ENCODE measurements at places on chromosomes 16 and 17.

GRCh38 chr16:15545544-15545943, 97.4 kb downstream of the MARF1 start:
- no peak for DNase-seq

GRCh38 chr16:58020628-58021521, 4.7 kb upstream of the MMP15 start:
- peak; percentile 73 for DNase-seq

- no peak for DNase-seq
These were observed 301.3 kb downstream of the SOX9 start for GRCh38 chr17:72422204-72422504.

DNA sequence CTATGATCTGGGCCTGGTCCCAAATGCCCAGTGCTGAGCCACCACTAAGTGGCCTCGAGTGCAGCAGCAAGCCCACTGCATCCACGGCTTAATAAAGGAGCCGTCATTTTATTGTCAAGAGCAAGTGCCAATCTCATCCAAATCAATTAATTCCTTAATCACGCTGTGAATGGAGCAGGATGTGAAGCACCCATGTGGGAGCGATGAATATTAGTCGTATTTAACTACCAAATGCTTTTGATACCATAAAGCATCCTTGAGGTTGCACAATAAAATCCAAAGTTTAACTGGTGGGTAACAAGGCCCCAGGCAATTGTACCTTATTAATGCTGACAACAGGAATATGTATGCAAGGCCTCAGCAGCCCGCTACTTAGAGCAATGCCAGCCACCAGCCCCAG, 226.0 kb upstream of the C16orf82 start:
- no peak for DNase-seq

DNA sequence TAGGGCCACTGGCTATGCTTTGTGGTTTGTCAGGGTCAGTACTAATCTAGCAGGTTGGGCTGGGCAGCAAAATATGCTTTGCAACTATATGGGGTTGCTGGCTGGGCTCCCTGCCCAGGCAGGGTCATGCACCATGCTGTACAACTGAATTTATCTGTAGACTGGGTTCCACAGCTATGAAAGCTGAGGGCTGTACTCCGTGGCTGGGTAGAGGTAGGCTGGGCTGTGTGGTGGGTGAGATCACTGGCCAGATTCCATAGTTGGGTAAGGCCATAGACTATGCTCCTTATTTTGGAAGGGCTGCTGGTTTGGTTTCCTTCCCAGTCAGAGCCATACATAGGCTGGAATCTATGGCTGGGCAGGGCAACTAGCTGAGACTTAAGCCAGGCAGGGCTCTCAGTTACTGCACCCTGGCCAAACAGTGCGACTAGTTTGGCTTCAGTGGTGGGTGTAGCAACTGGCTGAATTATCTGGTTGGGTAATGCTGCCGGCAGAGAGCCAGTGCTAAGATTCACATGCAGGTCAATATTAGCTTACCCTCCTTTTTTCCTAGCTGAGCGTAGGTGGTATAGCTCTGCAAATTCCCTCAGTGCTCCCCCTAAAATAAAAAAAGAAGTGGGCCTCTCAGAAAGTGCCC, 769.1 kb upstream of the CDH8 start:
- no peak for DNase-seq

- no peak for DNase-seq
These were observed 1796.4 kb downstream of the TP53TG3F start for GRCh38 chr16:35255816-35256215.

GRCh38 chr17:17416400-17417360, 60.1 kb upstream of the MED9 start:
- no peak for DNase-seq

- DNase-seq = no peak
These were observed 1.9 kb upstream of the TBC1D10B start for GRCh38 chr16:30372038-30372712.

DNA sequence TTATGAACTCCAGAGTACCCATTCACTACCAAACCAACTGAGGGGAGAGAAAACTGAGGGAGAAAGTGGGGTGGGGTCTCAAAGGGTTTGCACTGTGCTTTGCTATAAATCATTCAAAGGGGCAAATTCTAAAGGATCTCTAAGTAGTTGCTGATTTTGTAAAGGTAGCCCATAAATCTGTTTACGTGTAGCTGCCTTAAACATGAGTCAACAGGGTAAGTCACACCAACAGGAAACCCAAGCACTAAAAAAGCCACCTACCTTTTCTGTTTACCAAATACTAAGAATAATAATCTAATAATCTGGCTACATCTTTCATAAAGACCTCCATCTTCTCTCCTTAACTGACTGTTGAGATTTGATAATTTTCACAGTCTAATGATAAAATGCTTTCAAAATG, 8.4 kb upstream of the HSBP1 start:
- no peak for DNase-seq

DNA sequence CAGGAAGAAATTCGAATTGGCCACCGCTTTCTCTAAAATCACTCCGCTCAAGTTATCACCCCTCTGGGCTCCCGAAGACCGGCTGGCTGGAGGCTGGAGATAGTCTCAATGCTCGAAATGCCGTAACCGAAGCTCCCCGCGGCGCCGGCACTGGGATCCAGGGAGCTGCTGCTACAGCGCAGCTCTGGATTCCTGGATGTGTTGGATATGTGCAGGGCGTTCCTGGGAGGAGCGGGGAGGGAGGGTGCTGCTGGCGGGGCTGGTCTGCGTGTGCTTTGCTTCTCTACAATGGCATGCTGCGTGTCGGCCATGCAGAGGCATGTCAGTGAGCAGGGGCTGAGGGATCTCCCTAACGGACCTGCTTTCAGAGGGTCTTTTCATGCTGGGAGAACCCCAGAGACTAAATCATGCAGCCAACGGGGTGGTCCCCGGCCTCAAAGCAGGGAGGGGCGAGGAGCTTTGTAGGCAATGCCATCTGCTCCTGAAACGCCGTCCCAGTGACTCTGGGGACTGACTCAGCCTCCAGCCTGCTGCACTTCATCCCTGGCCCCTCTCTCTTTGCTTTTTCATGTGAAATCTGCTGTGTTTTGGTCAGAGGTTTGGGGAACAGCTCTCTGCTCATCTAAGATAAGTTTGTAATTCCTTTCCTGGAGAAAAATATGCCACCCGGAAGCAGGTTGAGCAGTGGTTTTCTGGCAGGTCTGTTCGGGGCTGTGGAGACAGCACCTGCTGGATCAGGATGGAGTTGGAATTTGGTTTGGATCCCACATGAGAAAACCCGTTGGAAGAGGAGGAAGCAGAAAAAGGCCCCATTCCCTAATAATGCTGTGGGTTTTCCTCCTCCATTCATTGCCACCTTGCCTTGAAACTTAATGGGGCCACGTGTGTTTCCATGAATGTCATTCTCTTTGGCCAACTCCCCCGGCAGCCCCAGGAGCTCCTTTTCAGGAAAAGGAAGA, 311.4 kb downstream of the SEC14L1 start:
- no peak for DNase-seq

DNA sequence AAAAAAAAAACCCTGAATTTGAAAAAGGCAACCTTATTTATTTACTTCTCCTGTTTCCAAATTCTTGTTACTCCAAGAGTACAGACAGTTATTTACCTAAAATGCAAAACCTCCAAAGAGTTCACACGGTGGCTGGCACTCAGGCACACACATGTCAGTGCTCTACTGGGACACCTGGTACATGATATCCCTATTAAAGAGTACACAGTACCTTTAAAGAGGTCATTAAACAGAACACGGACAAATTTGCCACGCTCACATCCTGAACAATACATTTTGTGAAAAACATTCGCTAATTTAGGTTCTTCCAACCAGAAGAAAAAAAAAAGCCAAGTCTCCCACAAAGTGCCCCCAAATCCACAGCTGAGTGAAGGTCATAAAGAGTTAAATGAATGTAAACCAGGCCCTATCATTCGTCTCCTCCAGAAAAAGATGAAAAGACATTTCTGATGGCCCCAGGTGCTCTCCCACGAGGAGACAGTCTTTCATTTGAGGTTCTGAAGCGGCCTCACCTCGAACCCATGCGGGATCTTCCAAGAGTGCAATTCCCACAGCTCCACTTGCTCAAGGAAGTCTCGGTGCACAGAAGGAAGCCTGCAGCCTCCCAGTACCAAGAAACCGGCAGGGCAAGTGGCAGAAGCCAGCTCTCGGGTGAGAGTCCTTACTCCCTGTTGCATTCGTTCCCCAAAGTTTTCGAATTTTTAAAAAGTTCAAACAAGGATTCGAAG, 993 bp downstream of the ERN1 start:
- DNase-seq = no peak

DNA sequence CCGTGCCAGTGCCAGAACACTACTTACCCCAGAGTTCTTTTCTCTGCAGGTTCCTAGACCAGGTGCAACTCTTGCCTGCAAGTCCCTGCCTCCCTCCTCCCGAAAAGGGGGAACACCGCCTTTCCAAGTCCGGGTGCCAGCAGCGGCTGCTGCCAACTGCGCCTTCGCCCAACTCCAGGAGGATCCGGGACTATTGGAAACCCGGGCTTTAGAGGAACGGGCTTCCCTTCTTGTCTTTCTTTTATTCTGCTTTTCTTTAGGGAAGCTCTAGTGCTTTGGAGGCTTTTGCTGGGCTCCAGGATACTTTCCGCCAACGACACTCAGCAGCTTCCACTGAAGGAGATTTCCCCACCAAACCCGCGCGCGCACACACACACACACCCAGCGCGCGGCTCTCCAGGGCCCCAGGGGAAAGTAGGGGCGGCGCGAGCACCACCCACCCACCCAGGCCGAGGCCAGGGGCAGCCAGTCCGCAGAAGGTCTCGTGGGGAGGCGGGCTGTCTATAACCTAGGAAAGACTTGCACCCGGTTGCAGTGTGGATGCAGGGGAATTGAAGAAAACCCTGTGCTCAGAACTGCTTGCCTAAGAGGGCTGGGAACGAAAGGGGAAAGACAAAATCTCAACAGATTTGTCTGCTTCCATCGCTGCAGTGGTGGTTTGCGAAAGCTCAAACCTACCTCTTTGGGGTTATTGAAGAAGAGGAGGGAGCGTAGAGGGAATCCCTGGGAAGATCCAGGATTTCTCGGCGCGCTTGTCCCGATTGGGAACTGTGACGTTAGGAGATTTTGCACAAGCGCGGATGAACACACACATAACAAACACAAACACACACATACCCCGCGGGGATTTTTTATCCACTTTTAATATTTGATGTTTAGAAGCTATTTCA, 977 bp upstream of the CA10 start:
- no peak for DNase-seq

DNA sequence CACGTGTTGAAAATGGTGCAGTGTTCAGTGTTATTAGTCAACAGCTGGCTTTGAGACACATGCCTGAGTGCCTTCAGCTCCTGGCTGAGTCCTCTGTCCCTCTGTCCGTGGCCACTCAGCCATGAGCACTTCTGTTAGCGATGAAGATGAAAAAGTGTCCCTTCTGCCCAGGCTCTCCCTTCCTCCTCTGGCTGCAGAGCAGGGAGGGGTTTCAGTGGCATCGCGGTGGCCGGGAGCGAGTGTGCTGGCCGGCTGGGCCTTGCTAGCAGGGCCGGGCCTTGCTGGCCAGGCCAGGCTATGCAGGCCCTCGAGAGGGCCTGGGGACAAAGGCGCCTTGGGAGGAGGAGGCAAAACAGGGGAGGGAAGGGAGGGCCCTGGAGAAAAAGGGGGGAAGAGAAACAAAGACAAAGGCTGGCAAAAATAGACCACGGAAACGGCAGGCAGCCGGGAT, 47.7 kb downstream of the CMIP start:
- no peak for DNase-seq

- DNase-seq = peak; percentile 84
These were observed 63.1 kb downstream of the MYO18A start for GRCh38 chr17:29116804-29117753.

- DNase-seq = no peak
These were observed 21.1 kb downstream of the KCTD19 start for GRCh38 chr16:67305216-67306071.

GRCh38 chr16:84918006-84918909, 93.1 kb downstream of the ZDHHC7 start:
- no peak for DNase-seq

- DNase-seq = no peak
These were observed 96.9 kb downstream of the RAB11FIP4 start for GRCh38 chr17:31488264-31488981.

- DNase-seq = no peak
These were observed 10.7 kb downstream of the SPNS2 start for GRCh38 chr17:4509401-4509800.

- DNase-seq = no peak
These were observed 3.2 kb downstream of the MED31 start for GRCh38 chr17:6648181-6648580.

GRCh38 chr17:60390186-60390585, 1.7 kb downstream of the USP32 start:
- no peak for DNase-seq

- no peak for DNase-seq
These were observed 28.4 kb downstream of the PLXDC1 start for GRCh38 chr17:39122991-39123390.

DNA sequence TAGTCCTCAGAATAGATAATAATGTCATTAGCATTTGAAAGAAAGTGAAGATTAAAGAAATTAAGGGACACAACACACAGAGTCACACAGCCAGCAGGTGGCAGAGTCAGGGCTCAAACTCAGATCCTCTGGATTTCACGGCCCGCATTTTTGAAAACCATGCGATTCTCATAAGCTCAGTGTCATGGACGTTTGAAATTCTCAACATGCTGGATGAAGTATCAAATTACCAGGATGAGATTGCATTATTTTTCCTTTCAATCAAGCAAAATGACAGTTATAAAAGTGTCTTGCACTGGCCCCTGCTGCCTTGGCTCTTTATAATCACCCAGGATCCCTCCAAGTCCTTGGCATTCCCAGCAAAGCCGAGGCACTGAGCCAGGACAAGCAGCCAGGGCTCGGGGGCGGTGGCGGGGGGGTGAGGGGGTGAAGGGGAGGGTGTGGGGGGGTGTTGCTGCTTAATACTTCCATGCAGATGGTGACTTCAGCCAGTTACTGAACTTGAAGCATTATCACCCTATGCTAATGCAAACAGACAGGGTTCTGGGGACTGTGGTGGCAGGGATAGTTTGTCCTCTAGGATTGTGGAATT, 6.6 kb upstream of the BMERB1 start:
- DNase-seq = peak; percentile 77

DNA sequence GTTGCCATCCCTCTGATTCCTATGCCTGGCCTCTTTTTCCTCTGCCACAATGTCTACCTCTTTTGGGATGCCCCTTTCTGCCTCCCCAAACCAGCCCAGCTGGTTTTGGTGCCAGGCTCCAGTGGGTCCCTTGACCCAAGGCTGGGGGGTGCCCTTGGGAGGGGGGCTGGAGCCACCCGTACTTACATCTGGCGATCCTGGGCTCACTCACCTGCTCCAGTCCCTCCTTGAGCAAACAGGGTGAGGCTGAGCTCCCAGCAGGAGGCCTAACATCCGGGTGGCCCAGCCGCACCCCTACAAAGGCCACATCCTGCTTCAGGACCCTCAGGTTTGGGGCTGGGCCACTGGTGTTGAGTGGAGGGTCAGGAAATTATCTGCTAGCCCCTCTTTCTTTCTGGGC, 1.2 kb downstream of the ERN2 start:
- DNase-seq = no peak

All from left forelimb (tissue), 1 donor.